Effector memory CD8-positive, alpha-beta T cell (primary cell): ENCODE measurements at places on chromosomes 4 and X.

DNA sequence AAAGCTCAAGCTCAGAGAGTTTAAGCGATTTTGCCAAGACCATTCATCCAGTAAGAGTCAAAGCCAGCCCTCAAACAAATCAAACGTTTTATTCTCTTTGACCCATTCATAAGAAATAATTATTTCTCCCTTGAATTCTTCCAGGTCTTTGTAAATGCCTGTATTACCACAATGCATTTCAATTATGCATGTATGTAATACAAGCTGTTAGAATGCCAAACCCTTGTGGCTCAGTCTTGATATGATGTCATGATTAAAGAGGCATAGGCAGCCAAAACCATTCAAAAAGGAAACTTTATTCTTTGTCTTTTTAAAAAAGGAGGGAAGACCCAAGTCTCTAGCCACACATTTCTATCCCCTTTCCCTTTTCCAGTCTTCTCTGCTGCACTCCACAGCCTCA lies 56.5 kb upstream of the PGM2 start:
- H3K27ac ChIP-seq: no peak overlapping the region
- no peaks in the 10 kb centered on the region for H3K36me3 ChIP-seq
- no peak for DNase-seq
- no peaks in the 10 kb centered on the region for H3K4me1 ChIP-seq
- H3K4me3 ChIP-seq: no peak overlapping the region
- no peaks in the 10 kb centered on the region for H3K27me3 ChIP-seq

GRCh38 chr4:27223326-27223725 lies 362.7 kb downstream of the STIM2 start:
- H3K4me1 ChIP-seq: no peaks in the 10 kb centered on the region
- no peak for DNase-seq
- H3K4me3 ChIP-seq: no peak overlapping the region
- no peaks in the 10 kb centered on the region for H3K27me3 ChIP-seq

DNA sequence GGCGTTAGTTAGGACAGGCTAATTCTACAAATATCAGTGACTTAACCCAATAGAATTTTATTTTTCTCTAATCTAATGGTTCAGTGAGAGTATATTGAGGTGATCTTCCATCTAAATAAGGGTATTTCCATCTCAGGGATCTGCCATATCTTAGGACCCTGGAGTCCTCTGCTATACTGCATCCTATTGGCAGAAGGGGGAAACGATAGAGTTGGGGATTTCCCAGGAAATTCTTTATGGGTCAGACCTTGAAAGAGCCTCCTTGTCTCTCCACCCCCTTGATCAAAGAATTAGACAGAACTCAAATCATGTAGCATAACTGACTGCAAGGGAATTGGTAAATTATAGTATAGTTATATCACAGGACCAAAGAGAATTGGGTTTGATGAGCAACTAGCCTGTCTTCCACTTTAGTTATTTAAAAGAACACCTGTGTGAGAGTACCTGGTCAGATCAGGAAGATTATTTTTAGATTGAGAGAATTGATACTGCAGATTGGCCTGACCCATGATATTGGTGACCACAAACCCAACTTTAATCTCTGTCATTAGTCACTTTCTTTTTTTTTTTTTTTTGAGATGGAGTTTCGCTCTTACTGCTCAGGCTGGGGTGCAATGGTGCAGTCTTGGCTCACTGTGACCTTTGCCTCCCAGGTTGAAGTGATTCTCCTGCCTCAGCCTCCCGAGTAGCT lies 25.6 kb downstream of the SMARCA5 start:
- no peak for DNase-seq
- no peak overlapping the region for H3K4me3 ChIP-seq
- peaks cover 94% of the 10 kb centered on the region for H3K36me3 ChIP-seq
- peak overlapping the region; percentile 56 for H3K27ac ChIP-seq

- no peaks in the 10 kb centered on the region for H3K27me3 ChIP-seq
- no peaks in the 10 kb centered on the region for H3K4me1 ChIP-seq
- H3K27ac ChIP-seq: no peak overlapping the region
- no peak for DNase-seq
Observed at GRCh38 chr4:86522349-86522748, 71.8 kb upstream of the PTPN13 start.

- H3K36me3 ChIP-seq: no peaks in the 10 kb centered on the region
- no peak overlapping the region for H3K4me3 ChIP-seq
- no peak overlapping the region for H3K27ac ChIP-seq
Observed at GRCh38 chr4:174859904-174860303, 30.9 kb upstream of the GLRA3 start.

DNA sequence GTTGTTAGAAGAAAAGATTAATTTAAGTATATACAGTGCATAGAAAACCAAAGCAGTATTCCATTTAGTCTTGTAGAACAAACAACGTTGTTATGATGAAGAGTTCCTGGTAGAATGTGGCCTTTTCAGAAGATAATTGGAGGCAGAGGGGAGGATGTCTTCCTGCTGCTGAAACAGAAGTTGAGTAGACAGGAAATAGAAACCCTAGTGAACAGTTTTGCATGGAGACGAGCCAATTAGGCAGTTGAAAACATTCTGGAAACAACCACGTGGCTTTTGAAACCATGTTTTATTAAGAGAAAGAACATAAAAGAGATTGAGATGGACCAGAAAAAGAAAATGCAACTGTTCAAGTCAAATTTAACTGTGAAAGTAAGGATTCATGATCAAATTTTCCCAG lies 325.2 kb downstream of the CAMK2D start:
- H3K36me3 ChIP-seq: no peaks in the 10 kb centered on the region
- peaks cover 5% of the 10 kb centered on the region for H3K4me1 ChIP-seq
- no peak for DNase-seq
- H3K4me3 ChIP-seq: no peak overlapping the region
- no peak overlapping the region for H3K27ac ChIP-seq
